ENCODE measurements at places on chromosomes 16 and 17. TPM values are rescaled to one million over a fixed set of nuclear protein-coding genes. Genes with fewer than 3 reads are reported as not detected.

CACNA1G gene
- total RNA-seq, result 0.05 TPM

SOX8 gene
- 1.1 TPM for total RNA-seq

ATP6V0A1 gene
- 18.5 TPM for total RNA-seq

CES1 gene
- 0.42 TPM for total RNA-seq

CDH16 gene
- total RNA-seq, result not detected

GRCh38 chr16:86306011-86306644 is 204.2 kb upstream of the FOXF1 start:
- H3K27me3 ChIP-seq, result peaks cover 35% of the 10 kb centered on the region
- no peaks in the 10 kb centered on the region for H3K36me3 ChIP-seq
- DNase-seq, result no peak

DNA sequence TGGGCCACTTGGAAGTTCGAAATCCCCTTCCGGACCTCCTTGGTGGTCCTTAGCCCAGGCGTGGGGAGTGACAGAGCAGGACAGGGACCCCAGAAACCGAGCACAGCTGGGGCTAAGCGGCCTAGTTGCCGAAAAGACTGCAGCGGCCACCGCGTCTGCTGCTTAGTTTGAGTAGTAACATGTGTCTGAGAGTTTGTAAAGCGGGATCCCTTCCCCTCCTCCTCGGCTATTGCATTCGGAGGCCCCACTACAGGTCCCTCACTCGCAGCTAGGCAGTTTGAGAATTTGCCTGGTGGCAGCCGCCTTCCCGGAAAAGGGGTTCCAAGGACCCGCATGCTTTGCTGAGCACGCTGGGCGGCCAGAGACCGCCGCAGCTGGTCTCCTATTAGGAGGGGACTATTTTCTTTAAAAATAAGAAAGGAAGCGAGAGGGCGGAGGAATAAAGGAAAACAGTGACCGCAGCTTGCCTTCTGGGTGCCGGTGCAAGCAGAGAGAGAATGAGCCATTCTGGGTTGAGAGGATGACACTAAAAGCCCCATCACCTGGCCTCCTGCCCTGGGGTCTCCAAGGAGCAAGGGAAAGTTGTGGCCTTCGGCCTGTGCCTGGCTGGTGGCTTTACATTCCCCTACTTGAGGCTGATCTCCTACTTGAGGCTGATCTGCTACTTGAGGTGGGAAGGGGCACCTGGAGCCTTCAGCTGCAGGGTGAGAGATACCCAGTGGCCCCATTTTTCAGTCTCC is 1.1 kb upstream of the HOXB5 start:
- peaks cover 93% of the 10 kb centered on the region for H3K27me3 ChIP-seq
- H3K4me3 ChIP-seq, result no peak overlapping the region
- H3K4me1 ChIP-seq, result peaks cover 42% of the 10 kb centered on the region
- no peak for DNase-seq
- no peak overlapping the region for H3K27ac ChIP-seq

- H3K27ac ChIP-seq, result no peak overlapping the region
- no peaks in the 10 kb centered on the region for H3K27me3 ChIP-seq
- DNase-seq, result no peak
- H3K36me3 ChIP-seq, result no peaks in the 10 kb centered on the region
- peaks cover 11% of the 10 kb centered on the region for H3K4me1 ChIP-seq
Observed at GRCh38 chr16:11497851-11498289, 88.8 kb downstream of the LITAF start.

DNA sequence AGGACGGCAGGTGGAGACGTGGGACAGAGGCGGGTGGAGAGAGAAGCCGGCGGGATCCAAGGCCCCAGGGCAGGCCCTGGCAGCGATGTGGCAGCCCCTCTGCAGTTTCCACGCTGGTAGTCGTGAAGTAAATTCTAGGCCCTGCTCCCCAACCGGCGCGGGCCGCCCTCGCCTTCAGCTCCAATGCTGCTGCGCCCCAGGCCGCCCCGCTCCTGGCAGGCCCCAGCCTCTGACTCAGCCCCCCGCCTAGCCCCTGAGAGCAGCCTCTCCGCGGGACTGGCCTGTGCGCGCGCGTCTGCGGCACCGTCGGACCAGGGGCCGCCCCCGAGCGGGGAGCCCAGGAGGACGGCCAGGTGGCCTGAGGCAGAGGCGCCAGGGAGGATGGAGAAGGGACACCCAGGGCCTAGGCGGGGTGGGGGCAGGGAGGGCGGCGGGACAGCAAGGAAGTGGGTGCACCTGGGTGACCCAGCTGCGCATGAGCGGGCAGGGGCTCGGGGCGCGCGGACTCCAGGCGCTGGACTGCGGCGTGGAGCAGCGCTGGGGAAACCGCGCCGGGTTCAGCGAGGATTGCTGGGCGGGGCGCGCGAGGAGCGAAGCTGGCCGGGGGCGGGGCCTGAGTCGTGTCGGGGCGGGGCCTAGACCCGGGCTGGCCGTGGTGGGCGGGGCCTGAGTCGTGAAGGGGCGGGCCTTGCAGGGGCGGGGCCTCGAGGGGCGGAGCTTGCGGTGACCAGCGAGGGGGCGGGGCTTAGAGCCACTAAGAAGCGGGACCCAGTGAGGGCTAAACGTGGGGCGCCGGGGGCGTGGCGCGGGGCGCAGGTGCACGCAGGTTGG is 29.6 kb downstream of the ZNF778 start:
- peak overlapping the region; percentile 80 for H3K4me3 ChIP-seq
- H3K4me1 ChIP-seq, result no peaks in the 10 kb centered on the region
- no peak overlapping the region for H3K27ac ChIP-seq
- H3K36me3 ChIP-seq, result no peaks in the 10 kb centered on the region
- peak; percentile 98 for DNase-seq

DNA sequence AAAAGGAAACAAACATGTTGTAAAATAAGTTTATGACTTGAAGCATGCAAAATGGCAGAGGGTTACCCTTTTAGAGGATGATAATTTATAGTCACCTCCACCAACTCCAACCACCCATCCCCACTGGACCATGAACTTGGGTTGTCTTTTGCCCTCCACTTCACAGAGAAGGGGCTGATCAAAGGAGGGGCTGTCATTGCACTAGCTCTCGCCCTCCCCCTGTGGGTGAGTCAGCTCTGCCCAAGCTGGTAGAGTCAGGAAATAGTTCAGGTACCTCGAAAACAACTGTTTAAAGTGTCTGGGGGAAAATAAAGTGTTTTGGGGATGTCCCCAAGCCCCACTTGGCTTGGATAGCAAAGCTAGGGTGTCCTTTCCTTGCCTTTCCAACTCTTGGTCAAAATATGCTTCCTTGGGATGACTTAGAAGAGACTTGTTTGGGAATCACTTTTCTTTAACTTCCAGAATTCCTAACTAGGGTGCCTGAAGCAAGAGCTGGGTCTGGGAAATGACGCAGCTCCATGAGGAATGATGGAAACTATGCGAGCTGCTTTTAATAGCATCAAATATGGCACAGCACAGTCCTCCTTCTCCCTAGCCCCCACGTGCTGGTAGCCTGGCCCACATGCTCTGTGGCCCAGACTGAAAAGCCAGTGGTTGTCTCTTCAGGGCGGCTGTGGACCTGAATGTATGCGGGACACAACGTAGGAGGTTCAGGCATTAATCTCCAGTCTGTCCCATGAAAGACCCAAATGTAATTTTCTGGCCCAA is 40.7 kb downstream of the TBX4 start:
- no peaks in the 10 kb centered on the region for H3K36me3 ChIP-seq
- H3K4me3 ChIP-seq, result no peak overlapping the region
- peaks cover 35% of the 10 kb centered on the region for H3K27me3 ChIP-seq
- no peak for DNase-seq
- H3K27ac ChIP-seq, result no peak overlapping the region

GRCh38 chr17:73135766-73136165 is 29.0 kb upstream of the SSTR2 start:
- no peak overlapping the region for H3K4me3 ChIP-seq
- H3K27ac ChIP-seq, result no peak overlapping the region
- H3K36me3 ChIP-seq, result no peaks in the 10 kb centered on the region
- peaks cover 5% of the 10 kb centered on the region for H3K27me3 ChIP-seq

- no peak overlapping the region for H3K4me3 ChIP-seq
- no peak for DNase-seq
- H3K36me3 ChIP-seq, result peaks cover 2% of the 10 kb centered on the region
- no peak overlapping the region for H3K27ac ChIP-seq
- H3K4me1 ChIP-seq, result peaks cover 11% of the 10 kb centered on the region
Observed at GRCh38 chr17:76107509-76107908, 3.9 kb upstream of the EXOC7 start.

DNA sequence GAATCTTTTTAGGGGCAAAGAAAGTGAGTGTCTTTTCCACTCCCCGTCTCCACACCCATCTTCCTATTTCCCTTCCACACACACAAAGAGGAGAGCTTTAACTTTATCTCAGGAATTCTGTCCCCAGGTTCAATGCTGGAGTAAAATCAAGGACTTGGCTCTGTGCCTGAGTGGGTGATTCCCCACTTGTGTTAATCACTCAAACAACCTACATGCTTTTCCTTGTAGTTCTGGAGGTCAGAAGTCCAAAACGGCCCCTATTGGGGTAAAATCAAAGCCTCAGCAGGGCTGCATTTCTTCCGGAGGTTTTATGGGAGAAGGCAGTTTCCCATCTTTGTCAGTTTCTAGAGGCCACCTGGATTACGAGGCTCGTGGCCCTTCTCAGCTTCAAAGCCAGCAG is 422.3 kb upstream of the RBFOX1 start:
- H3K27ac ChIP-seq, result no peak overlapping the region
- no peak overlapping the region for H3K4me3 ChIP-seq
- H3K36me3 ChIP-seq, result no peaks in the 10 kb centered on the region
- H3K27me3 ChIP-seq, result no peaks in the 10 kb centered on the region
